ENCODE measurements at places on chromosomes 4 and X.

DNA sequence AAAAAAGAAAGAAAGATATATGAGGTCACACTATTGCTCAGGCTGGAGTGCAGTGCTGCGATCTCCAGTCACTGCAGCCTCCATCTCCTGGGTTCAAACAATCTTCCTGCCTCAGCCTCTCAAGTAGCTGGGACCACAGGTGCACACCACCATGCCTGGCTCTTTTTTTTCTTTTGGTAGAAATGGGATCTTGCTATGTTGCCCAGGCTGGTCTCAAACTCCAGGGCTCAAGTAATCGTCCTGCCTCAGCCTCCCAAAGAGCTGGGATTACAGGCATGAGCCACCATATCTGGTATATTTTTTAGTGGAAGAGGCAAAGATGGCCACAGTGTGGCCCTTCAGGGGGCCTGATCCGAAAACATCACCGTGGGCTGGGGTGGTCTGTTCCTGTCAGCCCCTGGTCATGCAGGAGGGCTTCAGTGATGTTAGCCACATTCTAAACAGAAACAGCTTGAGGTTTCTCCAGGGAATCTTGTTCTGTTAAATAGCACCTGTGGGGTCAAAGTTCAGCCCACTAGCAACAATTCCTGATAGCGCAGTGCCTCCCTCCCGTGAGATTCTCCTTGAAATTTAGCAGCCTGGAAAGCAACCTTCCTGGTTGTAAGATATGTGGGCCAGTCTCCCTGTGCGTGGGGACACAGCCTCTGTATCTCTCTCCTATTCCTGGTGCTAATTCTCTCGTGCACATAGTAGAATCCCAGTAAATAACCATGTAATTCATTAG lies 7.3 kb upstream of the DHRSX start:
- no peak for DNase-seq

DNA sequence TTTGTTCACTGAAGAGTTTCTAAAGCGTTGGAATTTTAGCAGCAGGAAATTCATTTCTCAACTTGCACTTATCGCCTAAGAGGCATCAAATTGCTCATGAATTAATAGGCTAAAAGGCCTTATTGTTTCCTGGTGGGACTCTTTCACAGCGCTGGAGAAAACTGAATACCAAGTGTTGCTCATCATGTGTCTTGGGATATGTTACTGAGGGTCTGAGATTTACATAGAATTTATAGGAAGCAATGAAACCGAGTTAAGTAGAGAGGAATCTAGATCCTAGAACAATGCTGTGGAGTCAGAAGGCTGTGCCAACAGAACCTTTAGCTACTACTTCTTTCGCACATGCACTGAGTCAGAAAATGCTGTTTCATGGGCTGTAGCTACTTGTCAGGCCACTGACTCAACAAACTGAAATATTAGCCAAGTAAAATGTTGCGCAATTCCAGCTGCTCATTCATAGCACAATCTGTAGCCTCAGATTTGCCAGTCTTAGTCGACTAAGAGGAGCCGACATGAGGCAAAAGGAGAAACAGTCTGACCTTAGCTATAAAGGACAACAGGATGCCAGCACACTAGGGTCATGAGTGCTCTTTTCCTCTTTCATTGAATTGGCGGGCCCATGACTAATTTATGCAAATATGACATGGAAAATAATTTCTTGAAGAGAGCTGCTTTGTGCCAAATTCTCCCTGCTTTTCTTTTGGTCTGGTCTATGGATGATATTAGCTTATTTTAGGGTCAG lies 35.9 kb upstream of the CXCL8 start:
- no peak for DNase-seq

GRCh38 chr4:57148831-57149505 lies 38.8 kb upstream of the IGFBP7 start:
- DNase-seq, result no peak

- DNase-seq, result no peak
Measured at GRCh38 chr4:5963611-5964010, 54.6 kb downstream of the C4orf50 start.

DNA sequence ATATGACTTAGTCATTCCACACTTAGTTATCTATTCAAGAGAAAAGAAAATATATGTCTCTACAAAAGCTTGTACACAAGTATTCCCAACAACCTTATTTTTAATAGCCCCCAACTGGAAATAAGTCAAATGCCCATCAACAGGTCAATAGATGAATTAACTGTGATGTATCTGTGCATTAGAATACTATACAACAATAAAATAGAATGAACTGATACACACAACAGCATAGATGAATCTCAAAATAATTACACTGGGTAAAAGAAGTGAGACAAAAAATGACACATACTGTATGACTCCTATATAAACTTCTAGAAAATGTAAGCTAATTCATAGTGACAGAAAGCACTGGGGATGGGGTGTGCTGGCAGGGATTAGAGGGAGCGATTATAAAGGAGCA lies 354.1 kb upstream of the DIPK2B start:
- no peak for DNase-seq

DNA sequence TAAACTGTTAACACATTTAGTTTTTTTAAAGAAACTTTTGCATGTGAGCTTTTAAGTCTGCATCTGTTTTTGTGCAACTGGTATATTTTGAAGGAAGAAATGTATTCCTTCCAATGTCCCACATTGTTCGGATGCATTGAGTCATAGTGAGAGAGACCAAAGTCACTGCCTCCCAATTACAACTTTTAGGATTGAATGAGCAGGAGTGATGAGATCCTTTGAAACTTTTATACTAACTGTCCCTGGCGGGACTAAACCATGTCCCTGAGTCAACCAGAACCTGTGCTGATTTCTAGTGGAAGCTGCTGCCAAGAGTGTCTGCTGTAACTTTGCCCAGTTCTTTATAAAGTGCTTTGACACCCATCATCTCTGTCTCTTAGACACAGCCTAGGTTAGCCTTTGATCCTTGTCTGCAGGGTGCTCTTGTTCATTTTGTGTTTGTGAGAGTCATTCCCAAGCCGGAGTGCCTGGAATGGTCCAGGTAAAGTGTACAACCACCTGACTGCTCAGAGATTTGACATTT lies 122.7 kb downstream of the ZNF518B start:
- no peak for DNase-seq

- DNase-seq, result no peak
Measured at GRCh38 chrX:29826742-29827141, 388.6 kb upstream of the MAGEB2 start.

DNA sequence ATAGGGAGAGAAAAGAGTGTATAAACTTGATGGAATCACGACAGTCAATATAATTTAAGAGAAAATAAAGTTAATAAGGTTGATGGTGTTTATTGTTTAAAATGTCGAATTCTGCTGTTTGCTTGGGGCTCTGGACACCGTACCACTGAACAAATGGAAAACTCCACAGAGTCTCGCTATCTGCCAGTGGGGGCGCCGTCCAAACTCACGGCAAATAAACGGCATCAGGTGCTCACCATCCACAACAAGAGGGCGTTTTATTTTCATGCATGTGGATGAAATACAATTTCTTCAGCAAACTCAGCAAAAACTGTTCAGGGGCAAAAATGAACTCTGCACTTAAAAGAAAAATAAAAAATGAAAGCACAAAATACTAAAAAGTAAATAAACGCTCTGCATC lies 46.6 kb upstream of the FAM47C start:
- DNase-seq, result no peak

GRCh38 chr4:10981096-10981495 lies 296.5 kb upstream of the CLNK start:
- no peak for DNase-seq

- DNase-seq, result no peak
Measured at GRCh38 chr4:105613306-105613705, 60.9 kb downstream of the ARHGEF38 start.

DNA sequence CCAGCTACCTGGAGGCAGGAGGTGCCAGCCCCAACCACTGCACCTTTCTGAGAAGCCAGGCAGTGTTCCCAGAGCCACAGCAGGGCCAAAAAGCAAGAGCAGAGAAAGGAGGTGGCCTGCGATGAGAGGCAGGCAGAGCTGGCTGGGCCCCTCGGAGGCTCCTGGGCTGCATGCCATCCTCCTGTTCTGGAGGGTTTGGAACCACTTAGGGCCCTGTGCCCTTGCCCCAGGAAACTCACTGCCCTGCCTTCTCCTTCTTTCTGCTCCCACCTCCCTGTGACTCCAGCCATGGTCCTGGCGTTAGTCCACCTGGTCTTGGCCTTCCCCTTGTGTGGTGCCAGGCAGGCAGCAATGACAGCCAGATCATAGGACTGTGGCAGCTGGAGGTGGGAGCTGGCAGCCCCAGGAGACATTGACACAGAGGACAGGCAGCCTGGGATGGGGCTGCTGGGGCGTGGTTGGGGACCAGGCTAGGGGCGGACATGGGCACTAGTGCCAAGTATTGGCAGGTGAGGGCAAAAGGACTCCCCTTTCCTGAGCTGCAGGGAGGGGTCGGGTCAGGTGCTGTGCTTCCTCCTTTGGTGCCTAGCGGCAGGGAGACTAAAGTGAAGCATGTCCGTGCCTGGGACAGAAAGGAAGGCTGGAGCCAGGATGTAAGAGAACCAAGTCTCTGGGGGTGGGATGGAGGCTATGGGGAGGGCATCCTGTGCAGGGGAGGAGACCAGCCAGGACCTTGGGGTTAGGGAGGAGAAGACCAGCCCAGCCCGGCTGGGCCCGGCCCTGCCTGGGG lies 1.4 kb downstream of the APLN start:
- DNase-seq, result no peak

GRCh38 chr4:164977243-164978164 lies at the start of gene TRIM61:
Gene TRIM61, minus strand, starts transcription at chr4:164977657. Its CDS starts 7,655 bp downstream, at chr4:164970002.
- DNase-seq, result peak; percentile 35

GRCh38 chr4:184938871-184939270 lies 79.4 kb upstream of the HELT start:
- no peak for DNase-seq

DNA sequence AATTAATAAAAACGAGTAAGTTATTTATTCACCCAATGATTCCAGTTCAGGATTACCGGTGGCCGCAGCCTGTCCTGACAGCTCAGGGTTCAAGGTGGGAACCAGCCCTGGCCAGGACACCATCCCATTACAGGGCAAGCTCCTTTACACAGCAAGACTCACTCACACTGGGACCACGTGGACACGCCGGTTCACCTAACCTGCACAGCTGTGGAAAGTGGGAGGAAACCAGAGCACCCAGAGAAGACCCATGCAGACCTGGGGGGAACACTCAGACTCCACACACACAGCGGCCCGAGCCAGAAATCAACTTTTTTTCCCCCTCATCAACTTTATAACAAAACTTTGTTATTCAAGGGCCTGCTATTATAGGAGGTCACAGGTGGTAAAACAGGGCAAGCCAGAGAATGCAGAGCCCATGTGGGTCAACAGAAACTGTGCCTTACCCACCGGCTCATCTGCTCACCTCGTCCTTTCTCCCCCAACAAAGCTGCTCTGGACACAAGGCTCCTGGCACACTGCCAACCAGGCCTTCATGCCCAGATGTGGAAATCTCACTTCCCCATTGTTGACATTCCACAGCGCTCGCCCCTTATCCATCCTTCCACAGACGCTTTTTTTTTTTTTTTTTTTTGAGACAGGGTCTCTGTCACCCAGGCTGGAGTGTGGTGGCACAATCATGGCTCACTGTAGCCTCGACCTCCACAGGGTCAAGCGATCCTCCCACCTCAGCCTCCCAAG lies 8.0 kb upstream of the ODAPH start:
- no peak for DNase-seq

DNA sequence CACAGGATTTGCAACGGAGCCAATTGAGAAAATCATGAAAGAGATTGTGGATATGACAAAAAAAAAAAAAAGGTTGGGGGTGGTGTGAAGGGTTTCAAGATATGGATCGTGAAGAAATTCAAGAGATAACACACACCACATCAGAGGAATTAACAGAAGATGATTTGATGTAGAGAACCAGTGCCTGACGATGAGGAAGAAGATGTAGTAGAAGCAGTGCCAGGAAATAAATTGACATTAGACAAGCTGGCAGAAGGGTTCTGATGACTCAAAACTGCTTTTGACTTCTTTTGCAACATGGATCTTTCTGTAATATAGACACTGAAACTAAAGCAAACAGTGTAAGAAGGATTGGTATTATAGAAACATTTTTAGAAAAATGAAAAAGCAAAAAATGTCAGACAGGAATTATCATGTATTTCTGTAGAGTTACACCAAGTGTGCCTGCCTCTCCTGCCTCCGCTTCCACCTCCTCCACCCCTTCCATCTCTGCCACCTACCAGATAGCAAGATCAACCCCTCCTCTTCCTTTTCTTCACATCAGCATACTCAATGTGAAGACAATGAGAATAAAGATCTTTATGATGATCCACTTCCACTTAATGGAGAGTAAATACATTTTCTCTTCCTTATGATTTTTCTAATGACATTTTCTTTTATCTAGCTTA lies 127.5 kb upstream of the OTUD4 start:
- DNase-seq, result no peak

- DNase-seq, result no peak
Measured at GRCh38 chr4:77881460-77882295, 19.0 kb downstream of the MRPL1 start.

DNA sequence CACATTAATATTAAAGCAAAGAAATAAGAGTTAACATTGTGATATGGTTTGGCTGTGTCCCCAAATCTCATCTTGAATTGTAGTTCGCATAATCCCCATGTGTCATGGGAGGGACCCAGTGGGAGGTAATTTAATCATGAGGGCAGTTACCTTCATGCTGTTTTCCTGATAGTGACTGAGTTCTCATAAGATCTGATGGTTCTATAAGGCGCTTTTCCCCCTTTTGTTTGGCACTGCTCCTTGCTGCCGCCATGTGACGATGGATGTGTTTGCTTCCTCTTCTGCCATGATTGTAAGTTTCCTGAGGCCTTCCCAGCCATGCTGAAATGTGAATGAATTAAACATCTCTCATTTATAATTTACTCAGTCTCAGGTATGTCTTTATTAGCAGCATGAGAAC lies 153.8 kb upstream of the GALNT7 start:
- DNase-seq, result no peak
